ENCODE measurements at places on chromosomes 16 and 17.

GRCh38 chr17:50330151-50330775 lies 15.7 kb upstream of the XYLT2 start:
- DNase-seq = no peak

DNA sequence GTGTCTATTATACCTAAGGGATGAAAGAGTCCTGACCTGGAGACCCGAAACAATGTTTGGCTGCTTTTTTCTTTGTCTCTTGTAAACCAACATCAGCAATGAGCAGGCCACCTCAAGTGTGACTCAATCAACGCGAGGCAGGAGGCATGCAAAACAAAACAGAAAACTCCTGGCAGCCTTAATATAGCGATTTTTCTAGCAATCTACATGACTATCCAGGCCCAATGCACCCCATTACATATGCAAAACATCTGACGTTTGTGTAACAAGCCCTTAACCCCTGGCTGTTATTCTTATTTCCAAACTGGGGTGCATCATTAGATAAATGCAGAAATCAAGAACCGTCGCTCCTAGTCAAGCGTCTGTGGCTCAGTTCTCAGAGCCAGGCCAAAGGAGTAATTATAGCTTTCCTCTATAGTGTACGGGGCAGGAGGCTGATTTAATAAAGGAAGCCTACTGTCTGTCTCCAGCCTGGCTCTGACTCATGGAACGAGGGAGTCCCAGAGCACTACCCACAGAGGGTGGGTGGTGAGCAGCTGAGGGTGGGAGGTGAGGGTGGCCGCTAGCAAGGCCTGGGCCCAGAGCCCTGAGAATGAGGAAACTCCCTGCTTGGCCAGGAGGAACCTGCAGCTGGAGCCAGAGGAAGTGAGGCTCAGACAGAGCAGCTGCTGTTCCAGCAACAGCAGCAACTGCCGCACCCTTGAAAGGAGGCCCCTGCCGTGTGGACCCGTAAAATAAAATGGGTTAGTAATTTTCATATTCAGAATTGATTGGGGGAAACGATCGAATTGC lies 43.9 kb downstream of the CHD9 start:
- peak; percentile 14 for DNase-seq

GRCh38 chr16:86748652-86749051 lies 170.3 kb downstream of the FOXL1 start:
- no peak for DNase-seq

- DNase-seq = no peak
Measured at GRCh38 chr17:57994436-57994835, 6.4 kb upstream of the VEZF1 start.

DNA sequence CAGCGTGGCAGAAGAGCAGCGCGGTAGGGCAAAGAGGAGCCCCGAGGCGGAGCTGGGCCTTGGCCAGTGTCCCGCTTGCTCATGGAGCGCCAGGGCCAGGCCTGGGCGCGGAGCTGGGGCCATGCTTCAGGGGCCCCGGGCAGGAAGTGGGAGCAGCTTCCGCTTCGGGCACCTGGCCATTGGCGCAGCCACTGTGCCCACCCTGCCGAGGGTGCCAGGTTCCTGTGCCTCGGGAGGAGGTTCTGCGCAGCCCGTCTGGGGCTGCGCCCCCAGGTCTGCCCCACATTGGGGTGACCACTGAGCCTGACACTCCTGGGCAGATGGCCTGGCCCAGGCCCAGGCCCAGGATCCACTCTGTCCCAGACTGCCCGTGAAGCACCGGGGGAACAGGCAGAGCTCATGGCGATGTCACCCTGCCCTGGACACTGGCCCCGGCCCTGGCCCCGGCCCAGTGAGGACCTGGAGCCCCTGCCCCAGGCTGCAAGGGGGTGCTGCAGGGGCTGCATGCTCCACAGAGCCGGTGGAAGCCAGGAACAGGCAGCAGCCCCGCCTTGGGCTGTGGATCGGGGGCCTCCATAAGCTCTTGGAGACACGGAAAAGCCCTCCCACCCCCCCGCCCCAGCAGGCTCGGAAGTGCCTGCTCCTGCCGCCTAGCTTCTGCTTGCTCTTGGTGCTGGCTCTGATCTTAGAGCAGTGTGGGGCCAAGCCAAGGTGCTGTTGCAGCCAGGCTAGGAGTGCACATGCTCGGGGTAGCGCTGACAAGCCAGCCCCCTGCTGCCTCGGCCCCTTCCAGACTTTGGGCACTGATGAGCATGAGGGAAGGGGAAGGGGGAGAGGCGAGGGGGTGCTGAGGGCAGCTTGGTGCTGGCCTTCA lies 35.9 kb upstream of the FOXJ1 start:
- DNase-seq = no peak

DNA sequence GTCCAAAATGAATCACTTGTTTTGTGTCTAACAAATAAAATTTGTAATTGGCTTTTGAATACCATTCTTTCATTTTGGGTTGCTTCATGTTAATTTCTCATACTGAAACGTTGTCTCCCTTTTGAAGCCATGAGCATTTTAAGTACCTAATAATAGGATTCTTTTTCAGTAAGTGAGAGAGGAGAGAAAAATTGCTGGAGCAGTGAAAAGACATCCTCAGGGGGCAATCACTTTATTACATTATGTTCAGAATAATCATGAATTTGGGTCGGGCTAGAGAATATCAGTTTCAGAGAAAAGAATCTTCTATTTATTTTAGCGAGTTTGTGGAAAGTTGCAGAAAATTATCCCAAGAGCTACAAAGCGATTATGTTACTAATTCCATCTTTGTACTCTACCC lies 96.8 kb downstream of the CNTNAP4 start:
- no peak for DNase-seq

DNA sequence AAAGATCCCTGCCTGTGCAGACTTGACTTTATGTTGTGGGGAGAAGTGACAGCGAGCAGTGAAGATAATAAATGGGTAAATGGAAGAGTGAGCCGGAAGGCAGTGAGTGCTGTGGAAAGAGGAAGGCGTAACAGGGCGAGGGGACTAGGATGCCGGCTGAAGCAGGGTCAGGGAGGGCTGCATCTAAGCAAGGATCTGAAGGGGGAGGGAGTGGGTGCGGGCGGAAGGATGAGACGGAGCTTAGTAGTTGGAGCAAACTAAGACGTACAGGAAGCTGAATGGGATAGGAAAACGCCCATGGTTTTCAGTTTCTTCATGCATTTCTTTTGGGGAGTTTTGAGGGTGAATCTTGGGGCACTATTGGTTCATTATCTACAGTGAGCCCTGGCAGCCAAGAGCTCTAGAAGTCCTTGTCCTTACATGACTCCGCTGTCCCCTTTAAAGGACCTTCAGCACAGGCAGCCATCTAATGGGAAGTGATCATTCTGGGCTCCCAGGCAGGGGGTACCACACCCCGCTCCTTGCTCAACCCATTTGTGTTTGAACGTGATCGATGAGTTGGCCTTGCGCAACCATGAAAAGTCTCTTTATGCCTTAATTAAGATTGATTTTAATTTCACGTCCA lies 10.4 kb upstream of the NAT9 start:
- DNase-seq = no peak

- no peak for DNase-seq
Measured at GRCh38 chr16:19294156-19294649, 8.7 kb downstream of the CLEC19A start.

- no peak for DNase-seq
Measured at GRCh38 chr17:43528988-43529814, 16.9 kb downstream of the ETV4 start.

GRCh38 chr17:49502254-49502653 lies 7.2 kb downstream of the NGFR start:
- DNase-seq = no peak

DNA sequence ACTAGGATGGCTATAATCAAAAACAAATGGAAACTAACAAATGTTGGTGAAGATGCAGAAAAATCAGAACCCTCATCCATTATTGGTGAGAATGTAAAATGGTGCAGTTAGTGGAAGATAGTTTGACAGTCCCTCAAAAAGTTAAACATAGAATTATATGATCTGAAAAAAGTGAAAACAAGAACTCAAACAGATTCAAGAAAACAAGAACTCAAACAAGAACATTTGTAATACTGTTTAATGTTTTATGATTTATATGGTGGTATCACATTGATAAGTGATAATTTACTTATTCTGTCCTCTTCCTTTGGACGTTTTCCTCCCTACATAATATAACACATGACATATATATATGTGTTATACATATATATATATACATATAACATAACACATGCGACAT lies 12.0 kb downstream of the USP31 start:
- no peak for DNase-seq

DNA sequence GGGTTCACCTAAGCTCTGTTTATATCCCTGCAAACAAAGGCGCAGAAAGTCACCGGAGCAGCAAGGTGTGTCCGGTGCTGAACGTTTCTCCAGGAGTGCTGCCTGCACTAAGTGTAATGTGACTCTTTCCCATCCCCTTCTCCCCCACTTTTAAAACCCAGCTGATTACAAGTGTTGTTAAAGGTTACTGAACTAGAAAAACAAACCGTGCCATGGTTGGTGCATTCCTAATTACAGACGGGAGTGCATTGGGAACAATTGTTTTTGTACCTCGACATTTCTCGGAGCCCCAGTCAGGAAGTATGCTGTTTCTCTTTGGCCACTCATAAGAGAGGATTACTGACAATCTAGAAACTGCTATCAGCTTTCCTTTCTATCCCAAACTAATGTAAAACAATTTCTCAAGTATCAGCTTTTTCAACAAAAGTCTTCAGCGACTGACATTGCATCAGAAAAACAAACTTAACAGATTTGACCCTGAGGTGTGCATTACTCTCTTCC lies 441.0 kb upstream of the SALL1 start:
- no peak for DNase-seq

DNA sequence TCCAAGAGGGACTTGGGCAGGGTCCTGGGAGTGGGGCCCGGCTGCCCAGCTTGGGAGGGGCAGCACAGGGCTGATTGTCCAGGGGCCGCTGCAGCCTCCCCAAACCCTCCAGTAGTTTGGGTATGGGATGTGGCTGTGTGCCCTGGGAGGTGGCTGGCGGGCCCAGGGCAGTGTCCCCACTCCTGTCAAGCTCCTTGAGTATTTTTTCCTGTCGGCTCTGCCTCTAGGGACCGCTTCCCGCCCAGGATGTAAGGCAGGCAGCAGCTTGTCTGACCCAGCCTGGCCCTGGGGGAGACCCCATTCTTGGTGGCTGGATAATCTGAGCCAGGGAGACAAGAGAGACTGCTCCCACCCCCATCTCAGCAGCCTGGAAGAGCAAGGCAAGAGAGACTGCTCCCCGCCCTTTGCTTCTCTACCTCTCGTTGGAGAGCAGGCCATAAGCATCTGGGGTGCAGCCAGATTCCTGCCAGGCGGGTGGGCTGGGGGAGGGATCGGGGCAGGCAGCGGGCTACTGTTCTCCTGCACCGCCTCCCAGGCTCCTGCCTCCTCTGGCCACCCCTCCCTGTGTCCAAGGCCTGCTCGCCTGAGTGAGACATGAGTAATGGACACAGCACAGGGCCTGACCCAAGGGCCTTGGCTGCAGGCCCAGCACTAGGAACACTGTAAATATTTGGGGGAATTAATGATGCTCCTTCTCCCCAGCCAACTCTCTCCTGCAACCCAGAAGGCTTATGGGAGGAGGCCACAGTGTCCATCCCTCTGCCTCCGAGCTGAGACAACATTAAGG lies 18.4 kb upstream of the ITGA3 start:
- no peak for DNase-seq

DNA sequence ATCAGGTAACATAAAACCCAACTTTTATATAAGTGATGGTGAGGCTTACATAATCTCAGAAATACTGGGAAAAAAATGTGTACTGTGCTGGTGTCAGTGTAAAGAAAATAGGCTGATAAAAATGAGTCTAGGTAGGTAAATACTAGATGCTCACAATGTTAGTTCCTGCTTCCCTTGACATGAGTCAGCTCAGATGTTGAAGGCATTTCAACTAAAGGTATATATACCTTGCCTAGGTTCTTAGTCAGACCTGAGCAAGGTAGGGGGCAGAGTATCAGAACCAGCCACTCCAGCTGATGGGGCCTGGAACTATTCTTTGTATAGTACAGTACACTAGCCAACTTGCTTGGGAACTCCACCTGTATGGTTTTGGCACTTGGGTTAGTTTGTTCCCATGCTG lies 51.0 kb upstream of the CA10 start:
- DNase-seq = no peak

- no peak for DNase-seq
Measured at GRCh38 chr17:46097497-46097896, 95.7 kb downstream of the KANSL1 start.

- no peak for DNase-seq
Measured at GRCh38 chr17:44012874-44013273, 1.9 kb downstream of the TMEM101 start.

DNA sequence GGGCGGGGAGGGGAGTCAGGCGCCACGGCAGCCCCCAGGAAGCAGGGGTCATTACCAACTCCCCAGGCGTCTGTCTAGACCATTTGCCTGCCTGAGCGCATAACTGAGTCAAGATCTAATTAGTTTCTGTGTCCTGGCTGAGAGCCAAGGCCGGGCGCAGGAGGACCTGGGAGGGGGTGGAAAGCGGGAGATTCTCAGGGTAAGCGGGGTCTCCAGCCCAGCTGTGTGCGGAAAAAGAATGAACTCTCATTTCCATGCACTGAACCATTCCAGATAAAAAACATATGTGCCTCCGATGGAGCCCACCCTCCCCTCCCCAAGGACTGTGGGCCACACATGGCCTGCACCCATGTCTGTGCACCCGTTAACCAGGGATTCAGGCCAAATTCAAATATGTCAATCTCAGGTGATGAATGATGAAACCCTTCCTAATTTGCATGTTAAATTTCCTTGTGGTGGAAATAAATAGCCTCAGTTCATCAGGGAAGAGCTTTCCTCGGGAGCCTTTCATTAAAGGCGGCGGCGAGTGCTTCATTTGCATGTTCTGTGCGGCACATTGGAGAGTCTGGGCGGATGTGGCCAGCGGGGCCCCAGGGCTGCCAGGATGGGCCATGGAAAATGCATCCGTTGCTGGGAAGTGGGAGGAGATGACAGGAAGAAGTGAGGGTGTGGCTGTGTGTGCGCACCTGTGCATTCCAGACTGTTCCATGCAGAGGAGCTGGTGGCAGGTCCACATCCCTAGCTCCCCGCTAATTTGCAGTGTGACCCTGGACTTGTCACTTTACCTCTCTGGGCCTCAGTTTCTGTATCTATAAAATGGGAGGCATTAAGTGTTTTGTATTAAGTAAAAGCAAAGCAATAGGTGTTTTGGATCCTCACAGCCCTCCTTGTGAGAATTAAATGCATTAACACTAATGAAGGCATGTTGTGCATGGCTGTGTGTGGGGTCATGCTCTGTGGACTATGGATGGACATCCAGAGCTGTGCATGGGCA lies 151.1 kb downstream of the SDK2 start:
- no peak for DNase-seq

DNA sequence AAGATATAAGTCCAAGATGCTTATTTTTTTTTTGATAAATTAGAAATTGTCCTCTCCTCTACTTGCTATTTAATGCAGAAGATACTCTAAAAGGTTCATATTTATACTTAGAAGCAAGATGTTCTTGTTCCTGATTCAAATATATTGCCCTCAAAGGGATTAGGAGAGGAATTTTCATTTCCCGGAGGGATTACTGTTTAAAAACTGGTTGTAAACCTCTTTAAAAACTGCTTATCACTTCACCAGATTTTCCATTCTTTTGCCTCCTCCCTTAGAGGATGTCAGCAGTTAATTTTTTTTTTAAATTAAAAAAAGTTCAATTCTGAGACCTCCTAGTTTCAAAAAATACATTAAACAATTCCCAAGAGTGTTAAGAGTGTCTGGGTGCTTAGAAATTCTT lies 2.8 kb downstream of the TENT4B start:
- no peak for DNase-seq
